ENCODE measurements at places on chromosomes 16 and 17.

DNA sequence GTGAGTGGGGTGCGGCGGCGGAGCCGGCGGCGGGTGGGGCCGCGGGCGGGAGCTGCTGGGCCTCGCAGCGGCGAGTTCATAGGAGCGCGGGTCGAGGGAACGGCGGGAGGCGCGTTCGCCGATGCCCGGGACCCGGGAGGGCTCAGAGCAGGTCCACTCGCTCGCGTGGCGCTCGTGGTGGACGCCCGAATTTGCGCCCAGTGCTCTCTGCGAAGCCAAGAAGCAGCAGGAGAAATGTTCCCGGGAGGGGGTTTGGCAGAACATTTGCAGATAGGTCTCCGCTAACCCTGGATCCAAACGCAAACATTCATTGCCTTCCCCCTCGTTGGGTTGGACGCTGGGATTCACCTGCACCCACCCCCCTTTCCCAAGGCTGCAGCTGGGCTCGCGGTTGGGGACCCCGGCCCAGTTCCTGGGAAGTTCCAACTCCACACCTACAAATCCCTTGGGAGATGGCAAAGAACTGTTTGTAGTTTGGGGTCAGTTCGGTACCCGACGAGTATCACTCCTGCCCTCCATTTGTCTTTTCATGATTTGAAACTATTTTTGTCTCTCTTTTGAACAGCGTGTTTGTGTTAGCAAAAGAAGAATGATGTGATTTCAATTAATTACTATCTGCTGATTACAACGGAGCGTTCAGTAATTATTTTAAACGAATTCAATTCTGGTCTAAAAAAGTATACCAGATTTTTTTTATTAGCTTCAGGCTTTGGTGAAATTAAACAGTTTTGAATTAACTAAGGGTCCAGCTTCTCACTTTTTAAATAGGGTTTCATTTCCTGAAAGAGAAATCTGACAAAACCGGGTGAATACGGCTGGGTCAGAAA is 2.3 kb downstream of the NTN1 start:
- no peak for DNase-seq

- no peak for DNase-seq
Observed at GRCh38 chr16:2816751-2817339, at the start of gene PRSS21. TSS of gene PRSS21 (plus strand) at chr16:2817237. CDS start at chr16:2817269, 32 bp downstream.

GRCh38 chr16:54940279-54940604 is 9.6 kb downstream of the IRX5 start:
- no peak for DNase-seq

- peak; percentile 28 for DNase-seq
Observed at GRCh38 chr16:71358464-71358998, at the start of gene CALB2. TSS of gene CALB2 (plus strand) at chr16:71358723. CDS start at chr16:71358793, 70 bp downstream.

DNA sequence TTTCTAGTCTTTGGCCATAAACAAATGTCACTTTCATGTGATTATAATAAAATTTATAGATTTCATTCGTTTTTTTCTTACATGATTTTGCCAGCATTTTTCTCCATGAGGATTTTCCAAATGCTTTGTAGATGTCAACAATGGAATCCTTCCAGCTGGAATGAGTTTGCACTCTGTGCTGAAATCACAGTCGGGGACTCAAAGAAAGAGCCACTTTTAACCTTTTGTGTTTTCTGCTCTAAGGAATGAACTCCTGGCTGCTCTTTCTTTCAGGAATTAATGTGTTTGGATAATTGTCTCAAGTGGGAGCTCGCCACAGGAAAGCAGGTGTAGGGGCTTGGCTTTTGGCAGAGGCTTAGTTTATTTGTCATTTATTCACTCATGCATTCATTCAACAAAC is 372.3 kb upstream of the SALL1 start:
- DNase-seq, result no peak

GRCh38 chr16:68384288-68385161 is 63.8 kb downstream of the SMPD3 start:
- peak; percentile 23 for DNase-seq

DNA sequence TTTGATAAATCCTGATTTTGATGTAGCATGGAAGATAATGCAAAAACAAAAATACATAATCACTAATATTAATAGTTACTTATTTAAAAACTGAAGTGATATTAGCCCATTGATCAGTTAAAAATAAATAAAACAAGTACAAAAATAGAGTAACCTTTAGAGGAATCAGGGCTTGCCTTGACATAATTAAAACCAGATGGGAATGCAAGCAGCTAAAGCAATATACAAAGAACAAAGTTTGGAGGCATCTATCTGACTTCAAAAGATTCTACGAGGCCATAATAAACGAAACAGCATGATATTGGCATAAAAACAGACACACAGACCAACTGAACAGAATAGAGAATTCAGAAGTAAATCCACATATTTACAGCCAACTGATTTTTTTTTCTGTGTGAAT is 15.0 kb upstream of the HEATR3 start:
- DNase-seq, result no peak

- DNase-seq, result no peak
Observed at GRCh38 chr17:75142236-75142971, 10.9 kb upstream of the NT5C start.

DNA sequence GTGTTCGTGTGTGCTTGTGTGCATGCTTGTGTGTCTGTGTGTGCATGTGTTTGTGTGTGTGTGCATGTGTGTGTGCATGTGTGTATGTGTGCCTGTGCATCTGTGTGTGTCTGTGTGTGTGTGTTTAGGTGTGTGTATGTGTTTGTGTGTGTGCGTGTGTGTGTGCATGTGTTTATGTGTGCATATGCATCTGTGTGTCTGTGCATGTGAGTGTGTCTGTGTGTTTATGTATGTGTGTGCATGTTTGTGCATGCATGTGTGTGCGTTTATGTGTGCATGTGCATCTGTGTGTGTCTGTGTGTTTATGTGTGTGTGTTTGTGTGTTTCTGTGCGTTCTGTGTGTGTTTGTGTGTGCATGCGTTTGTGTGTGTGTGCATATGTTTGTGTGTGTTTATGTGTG is 106.6 kb upstream of the TNRC6C start:
- DNase-seq, result no peak

DNA sequence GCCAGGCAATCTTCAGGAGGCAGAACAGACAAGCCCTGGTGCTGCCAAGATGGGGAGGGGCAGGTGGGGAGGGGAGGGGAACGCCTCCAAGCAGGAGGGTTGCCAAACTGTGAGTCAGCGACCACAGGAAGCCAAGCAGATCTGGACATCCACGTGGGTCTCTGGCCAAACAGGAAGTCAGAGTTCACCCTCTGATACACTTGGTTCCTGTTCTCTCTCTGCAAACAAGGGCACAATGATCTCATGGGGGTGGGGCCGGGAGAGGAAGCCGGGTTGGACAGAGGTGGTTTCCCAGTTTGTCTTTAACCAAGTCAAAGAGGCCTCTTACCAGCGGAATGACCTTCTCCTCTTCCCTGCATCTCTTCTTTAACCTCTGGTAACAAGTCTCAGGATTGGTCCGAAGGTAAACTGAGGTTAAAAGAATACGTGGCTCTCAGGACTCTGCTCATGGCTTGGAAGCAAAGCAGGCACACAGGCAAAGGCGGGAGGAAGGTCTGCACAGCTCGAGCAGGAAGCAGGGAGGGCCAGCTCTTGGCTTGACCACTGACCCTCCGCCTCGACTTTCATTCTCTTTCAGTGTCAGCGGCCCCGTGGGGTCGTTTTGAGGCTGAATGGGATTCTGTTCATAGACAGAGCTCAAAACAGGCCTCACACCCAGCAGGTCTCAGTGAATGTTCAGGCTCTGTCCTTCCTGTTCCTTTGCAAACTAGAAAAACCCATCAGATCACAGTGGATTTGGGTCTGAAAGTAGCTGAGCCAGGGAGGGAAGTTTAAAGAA is 32.9 kb downstream of the TK2 start:
- peak; percentile 99 for DNase-seq

DNA sequence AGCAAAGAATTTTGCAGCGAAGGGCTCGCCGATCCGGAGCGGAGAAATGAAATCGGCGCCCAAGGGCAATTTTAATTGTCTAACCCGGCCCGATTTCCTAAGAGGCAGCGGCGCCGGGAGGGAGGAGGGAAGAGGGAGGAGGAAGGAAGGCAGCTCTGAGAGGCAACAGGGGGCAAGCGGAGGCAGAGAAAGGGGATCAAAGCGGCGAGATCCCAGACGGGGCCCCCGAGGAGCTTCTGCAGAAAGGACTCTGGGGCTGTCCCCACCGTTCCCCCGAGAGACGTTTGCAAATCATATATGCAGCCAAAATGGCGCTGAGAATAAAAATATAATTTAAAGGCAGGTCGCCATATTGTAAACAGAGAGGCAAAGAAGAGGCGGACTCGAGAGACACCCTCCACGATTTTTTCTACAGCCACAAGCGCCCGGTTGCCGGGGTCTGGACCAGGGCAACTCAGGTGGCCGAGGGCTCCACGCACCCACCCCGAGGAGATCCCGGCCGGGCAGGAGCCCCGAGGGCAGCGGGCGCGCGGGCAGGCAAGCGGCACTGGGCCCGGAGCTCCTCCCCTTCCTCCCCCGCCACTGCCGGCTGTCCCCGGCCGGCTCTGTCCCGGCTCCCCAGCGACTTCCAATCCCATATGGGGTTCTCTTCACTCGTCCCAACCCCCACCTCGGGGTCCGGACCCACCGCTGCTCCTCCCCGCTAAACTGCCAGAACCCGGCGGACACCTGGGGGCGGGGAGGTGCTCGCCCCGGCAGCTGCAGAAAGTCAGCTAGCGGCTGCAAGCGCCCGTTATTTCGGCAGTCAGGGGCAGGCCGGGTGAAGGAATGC is 1.9 kb downstream of the PHF12 start:
- DNase-seq, result peak; percentile 45

DNA sequence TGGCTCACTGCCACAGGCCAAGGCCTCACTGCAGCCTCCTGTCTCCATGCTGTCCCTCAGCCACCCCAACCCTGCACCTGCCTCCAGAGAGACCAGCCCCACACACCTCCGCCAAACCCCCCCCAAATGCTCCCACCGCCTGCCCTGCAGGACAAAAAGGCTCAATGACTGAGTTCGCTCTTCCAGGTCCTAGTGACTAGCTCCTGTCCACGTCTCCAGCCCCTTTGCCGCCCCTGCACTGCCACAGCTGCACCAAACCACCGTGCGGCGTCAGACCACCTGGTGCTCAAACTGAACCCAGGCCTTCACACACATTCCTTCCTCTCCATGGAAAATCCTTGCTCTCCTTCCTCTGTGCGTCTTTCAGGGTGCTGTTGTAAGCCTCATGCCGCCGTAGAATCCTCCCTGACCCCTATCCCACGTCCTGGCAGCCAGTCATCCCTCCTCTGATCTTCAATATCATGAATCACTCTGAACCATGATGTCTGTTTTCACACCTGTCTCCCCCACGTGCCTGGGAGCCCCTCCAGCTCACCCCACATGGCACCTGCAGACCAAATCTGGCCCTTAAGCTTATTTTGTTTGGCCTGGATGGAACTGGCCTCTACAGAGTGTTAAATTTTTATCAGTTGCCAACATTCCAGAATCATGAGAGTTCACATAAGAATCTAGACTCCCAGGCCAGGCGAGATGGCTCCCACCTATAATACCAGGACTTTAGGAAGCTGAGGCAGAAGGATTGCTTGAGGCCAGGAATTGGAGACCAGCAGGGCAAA is 4.3 kb upstream of the GSG1L start:
- no peak for DNase-seq

GRCh38 chr16:69225121-69225520 is 38.2 kb downstream of the SNTB2 start:
- DNase-seq, result no peak

GRCh38 chr17:1755827-1756262 is 6.0 kb upstream of the SERPINF1 start:
- no peak for DNase-seq

Data from gastrocnemius medialis (tissue), 4 donors.